Fibroblast of skin of back (primary cell): ENCODE measurements at places on chromosomes 1 and 21.

DNA sequence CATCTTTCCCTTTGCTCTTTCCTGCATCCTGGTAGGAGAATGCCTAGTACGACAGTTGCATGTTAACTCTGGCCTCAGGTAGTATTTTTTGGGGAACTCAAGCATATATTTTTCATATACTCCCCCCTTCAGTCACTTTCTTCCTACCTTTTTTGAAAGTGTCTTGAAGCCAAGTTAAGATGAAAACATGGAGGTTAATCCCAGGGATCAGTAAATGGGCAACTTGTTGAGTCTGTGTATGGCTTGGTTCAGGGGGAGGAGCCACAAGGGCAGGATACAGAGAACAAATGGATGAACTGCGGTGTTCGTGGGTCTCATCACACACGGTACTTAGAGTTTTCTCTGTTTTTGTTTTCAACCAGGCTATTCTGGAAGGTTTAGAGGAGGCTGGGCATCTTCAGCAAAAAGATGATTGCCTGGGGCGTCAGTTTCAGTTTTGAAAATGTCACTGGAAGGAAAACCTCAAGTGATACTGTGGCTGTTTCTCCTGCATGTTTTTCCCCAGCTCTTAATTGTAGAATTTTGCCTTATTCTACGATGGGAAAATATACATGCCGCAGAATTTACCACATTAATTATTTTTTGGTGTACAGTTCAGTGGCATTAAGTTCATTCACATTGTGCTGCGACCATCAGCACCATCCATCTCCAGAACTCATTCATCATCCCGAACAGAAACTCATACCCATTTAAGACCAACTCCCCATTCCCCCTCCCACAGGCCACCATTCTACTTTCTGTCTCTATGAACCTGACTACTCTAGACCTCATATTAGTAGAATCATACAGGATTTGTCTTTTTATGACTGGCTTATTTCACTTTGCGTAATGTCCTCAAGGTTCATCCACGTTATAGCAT is 71.5 kb downstream of the MAP10 start:
- no peak for DNase-seq

DNA sequence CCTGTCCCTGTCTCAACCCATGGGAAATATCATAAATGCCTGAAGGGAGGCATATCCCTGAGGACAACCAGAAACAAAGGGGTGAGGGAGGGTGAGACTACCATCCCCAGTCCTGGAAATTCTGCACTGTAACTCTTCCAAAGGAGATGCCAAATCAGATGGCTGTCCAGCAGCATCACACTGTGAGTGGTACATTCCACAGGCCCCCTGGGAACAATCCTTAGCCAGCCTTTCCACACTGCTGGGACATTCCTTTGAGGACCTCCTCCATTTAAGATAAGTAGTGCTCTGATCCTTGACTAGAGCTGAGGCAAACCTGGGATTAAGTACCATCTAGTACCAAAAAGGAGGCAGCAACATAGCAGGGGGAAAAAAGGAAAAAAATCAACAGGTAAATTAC is 10.7 kb downstream of the IVL start:
- DNase-seq: peak; percentile 62

GRCh38 chr1:59285691-59286090 is 11.2 kb upstream of the FGGY start:
- no peak for DNase-seq

DNA sequence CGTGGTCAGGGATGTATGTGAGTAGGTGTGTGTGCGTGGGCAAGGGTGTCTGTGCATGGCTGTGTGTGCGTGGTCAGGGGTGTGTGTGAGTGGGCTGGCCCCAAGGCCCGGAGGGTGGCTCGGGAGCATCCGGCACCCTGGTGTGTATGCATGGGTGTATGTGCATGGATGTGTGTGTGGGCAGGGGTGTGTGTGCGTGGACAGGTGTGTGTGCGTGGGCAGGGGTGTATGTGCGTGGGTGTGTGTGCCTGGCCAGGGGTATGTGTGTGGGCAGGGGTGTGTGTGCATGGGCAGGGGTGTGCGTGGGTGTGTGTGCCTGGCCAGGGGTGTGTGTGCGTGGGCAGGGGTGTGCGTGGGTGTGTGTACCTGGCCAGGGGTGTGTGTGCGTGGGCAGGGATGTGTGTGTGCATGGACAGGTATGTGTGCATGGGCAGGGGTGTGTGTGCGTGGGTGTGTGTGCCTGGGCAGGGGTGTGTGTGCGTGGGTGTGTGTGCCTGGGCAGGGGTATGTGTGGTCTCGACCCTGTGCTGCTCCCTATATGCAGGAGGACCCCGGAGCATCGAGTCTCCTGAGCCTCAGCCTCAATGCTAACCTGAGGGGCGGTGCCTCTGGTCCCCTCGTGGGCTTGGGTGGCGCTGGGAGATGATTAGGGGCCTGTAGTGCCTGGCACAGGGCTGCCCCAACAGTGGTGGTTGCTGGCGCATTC is 16.3 kb downstream of the ARHGEF16 start:
- no peak for DNase-seq

GRCh38 chr1:32048440-32048839 is 24.3 kb upstream of the TMEM39B start:
- no peak for DNase-seq

DNA sequence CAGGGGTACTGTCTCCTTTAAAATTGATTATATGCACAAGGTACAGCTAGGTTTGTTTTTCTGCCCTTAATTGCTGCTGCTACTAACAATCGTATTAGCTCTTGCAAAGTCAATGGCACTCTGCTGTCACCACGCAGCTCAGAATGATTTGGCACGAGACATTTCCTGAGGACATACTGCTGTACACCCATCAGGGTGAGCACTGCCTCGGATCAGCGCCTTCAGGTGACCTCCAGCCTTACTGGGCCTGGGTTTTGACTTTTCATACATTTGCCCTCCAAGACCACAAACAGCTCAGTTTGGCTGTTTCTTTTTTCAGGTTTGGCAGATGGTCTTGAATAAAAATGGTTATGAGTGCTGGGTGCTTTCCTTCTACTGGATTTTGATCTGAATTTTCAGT is 110.9 kb downstream of the NTPCR start:
- no peak for DNase-seq

DNA sequence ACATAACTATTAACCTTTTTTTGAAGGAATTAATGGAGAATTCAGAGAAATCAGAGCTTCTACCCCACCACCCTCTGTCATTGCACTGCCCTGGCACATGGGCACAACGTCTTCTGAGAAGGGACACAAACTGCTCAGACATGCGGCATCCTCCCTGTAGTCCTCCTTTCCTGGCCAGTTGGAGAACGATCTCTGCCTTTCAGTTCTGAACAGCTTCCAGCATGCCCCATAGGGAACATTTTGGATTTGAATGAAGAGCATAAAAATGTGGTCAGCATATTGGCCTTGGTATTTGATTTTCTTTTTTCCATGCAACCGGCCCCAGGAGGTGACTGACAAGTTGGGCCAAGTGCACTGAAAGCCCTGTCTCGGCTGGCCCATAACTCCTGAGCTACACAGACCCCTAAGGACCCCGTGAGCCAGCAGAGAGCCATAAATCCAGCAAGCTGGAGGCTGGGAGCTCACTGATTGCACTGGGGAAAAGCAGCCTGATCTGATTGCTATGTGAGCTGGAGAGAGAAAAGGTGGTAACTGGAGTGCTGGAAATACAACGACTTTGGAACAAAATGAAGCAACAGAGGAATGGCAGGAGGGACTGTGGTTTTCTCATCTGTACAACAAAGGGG is 10.9 kb upstream of the BLACAT1 start:
- DNase-seq: no peak
